ENCODE measurements at places on chromosomes 5 and 9.
A peak's percentile ranks its signal among the peaks of the same experiment; 100 is the strongest.

DNA sequence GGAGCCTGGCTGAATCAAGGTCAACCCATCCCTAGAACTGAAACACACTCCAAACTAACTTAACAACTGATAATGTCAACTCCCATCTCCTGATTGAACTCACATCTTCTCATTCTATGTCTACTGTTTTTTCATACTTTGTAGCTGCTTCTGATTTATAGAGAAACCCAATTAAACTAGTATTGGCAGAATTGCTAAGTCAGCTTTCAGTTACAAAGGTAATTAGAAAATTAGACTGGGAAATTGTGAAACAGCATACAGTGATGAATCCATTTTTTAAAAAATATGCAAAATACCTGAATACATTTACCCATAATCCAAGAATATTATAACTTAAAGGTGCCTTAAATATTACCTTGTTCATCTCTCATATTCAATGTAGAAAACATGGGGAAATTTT, 535.2 kb upstream of the CLINT1 start:
- no peak for DNase-seq

DNA sequence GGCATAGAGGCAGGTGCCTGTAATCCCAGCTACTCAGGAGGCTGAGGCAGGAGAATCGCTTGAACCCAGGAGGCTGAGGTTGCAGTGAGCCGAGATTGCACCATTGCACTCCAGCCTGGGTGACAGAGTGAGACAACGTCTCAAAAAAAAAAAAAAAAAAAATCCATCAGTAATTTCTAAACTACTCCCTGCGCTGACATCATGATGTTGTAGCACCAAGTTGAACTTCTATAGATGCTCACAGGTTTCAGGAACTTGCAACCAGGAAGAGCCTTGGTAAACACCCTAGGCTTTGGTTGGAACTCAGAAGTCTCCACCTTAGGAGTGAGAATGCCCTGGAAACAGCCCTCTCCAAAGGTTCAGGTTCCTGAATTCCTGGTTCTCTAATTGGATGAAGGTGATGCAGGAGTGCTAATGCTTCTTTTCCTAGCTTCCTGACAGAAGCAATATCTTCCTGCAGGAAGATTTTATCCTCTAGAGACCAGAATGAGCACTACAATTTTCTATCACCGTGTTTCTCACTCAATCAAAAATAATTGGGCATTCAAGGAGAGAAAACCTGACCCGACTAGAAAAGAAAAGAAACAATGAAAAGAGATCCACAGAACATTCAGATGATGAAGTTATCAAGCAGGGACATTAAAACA, 469.6 kb downstream of the GADD45G start:
- DNase-seq, result no peak

- peak; percentile 41 for DNase-seq
These were observed 286.9 kb downstream of the GADD45G start for GRCh38 chr9:89891591-89892304.

DNA sequence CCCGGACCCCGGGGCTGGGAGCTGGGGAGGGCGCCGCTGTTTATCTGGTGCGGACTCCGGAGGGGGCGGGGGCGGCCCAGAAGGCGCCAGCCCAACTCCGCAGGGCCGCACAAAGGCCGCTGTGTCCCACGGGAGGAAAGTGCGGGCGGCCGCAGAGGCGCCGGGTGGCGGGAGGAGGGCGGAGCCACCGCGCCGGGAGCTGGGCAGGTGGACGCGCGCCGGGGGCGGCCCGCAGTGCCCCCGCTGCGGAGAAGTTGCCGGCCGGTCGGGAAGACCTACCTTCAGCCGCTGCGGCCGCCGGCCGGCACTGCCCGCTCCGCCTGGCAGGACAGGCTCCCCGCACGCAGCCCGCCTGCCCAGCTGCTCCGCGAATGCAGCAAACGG, 43.6 kb downstream of the NACC2 start:
- DNase-seq, result peak; percentile 84

GRCh38 chr5:32312595-32313332, at the start of gene MTMR12:
Gene MTMR12, minus strand, starts transcription at chr5:32312939. Its CDS starts 101 bp downstream, at chr5:32312838.
- DNase-seq, result peak; percentile 99

GRCh38 chr9:82263619-82264018, 275.0 kb downstream of the SPATA31D1 start:
- DNase-seq, result no peak

GRCh38 chr9:37715991-37716505, 37.6 kb upstream of the TRMT10B start:
- DNase-seq, result no peak

GRCh38 chr9:111516061-111516465, 8.9 kb upstream of the ZNF483 start:
- DNase-seq, result no peak

DNA sequence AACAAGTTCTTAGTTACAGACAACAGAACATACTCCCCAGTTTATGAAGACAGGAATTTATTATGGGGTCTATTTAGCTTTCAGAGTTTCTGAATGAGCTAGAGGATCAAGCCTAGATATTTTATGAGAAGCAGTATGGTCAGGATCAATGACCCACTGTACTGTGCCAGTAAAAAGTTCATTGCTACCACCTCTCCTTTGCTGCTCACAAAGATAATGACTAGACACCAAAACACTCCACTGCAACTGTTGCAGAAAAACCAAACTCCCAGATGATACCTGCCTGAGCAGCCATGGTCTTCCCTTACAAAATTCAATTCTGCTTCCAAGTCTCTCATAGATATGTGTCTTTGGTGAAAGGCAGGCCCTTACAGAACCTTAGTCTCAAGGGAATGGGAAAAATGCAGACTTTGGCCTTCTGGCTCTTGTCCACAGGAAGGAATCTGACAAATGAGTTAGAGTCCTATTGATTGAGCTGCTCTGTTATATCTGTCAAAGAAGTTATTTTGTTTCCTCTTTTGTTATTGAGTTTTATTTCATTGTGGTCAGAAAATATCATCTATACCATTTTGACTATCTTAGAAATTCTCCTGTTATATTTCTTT, 74.7 kb upstream of the RASGRF2 start:
- no peak for DNase-seq

DNA sequence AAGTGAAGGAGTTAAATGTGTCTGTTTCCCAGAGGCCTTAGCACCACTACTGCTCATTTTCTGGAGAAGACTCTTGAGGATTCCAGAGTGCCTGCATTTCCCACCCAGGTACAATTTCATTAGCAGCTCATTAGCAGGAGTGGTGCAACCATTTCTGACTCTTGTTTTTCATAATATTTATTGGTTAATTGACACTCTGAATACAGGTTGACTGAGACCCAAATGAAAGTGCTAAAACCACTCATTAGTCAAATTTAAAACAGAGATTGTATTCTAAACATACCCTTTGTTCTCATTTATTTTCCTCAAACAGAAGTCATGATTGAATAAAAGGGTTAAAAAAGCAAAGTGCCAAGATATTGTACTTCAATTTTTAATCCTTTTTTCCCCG, 134.5 kb downstream of the SIL1 start:
- no peak for DNase-seq

Measured in midbrain (tissue), 1 donor.